ENCODE measurements at places on chromosomes 4 and X.
A peak's percentile ranks its signal among the peaks of the same experiment; 100 is the strongest.

- peak; percentile 95 for DNase-seq
Measured at GRCh38 chr4:127632420-127633403, at the start of gene INTU. Gene INTU, plus strand, starts transcription at chr4:127632957. Its CDS starts 78 bp downstream, at chr4:127633035.

DNA sequence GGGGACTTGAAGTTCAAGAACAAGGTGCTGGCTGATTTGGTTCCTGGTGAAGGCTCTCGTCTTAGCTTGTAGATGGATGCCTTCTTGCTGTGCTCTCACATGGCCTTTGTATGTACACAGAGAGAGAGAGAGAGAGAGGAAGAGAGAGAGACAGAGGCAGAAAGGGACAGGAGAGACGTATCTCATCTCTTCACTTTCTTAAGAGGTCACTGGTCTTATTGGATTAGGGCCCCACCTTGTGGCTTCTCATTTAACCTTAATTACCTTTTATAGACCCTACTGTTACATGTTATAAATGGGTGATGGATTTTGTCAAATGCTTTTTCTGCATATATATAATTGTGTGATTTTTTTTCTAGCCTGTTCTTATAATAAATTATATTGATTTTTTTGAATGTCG is 1444.2 kb downstream of the ADGRL3 start:
- no peak for DNase-seq

- DNase-seq: no peak
Measured at GRCh38 chrX:71579136-71579989, 1.1 kb downstream of the GCNA start.

DNA sequence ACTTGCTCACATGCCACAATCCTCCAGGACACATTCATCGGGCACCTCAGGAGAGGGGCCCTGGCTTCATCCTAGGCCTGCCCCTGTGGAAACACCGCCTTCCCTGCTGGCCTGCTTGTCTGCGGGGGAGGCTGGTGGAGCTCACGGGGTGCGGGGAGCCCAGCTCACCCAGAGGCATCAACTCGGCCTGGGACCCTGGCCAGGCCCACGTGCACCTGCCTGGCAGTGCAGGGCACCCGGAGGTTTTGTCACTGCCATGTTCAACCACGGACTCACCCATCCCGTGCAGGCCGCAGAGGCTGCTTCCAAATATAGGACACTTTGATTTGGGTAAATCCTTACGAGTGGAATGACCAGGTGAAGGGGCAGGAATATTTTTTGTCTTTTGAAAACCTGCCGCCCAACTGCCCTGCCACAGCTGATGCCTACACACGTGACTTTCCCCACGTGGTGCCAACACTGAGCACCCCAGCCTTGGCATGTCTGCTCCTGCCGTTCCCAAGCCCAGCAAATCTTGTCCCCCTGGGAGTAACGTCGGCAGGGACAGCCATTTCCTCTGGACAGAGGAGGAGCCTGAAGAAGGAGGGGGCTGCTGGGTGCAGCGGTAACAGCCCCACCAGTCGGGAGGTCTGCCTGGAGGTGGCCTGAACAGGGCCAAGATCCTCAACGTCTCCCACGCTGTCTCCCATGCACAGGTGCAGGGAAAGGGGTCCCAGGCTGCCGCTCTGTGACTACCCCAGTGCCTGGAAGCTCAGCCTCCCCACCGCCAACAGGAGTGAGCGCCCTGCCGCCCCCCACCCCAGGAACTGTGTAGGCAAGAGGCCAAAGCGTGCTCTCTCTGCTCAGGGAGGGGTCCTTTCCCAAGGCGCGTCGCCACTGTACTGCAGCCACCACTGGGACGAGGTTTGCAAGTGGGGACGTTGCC is 8.5 kb downstream of the MXD4 start:
- DNase-seq: no peak

DNA sequence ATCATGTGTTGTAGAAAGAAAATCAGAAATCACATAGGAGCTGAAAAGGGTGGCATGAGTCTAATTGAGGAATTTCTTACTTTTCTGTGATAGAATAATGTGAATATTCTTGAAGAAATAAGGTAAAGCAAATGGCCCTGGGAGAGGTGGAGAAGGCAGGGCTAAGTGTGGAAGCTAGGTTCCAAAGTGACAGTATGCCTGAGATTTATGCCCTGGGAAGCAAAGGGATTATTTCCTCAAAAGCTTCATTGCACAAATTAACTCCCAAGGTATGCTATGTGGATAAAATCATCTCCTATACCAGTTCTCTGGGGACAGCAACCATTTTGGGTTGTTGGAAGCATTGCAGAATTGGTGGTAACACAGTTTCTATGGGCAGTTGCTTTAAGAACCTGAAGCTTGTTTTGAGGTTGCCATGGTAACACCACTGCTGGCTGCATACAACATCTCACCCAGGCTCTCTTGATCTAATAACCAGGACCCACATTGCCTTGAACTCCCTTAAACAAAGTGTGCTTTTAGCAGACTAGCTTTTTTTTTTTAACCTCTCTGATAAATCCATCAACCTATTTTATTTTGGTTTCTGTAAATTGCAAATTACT is 21.0 kb downstream of the MAOA start:
- no peak for DNase-seq

DNA sequence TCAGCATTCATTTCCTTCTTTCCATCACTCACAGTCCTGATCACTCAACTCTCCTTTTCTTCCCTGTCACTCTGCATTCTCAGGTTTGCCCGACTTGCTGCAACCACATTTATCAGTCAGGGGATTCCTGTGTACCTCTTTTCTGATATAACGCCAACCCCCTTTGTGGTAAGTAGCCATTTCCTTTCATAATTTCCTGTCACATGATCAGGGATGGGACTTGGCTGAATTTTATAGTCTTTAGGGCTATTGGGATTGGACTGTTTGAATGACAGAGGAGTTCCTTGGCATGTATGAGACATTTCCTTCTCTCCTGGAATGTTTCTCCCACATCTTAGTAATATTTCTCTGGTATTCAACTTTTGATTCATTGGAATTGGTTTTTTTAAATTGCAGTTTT is 11.0 kb downstream of the PGM2 start:
- DNase-seq: no peak

GRCh38 chr4:73396993-73397972 is 6.8 kb upstream of the ALB start:
- no peak for DNase-seq

- peak; percentile 7 for DNase-seq
Measured at GRCh38 chr4:60344908-60345307, 855.2 kb upstream of the ADGRL3 start.

- no peak for DNase-seq
Measured at GRCh38 chr4:42906891-42907759, 14.6 kb downstream of the GRXCR1 start.

DNA sequence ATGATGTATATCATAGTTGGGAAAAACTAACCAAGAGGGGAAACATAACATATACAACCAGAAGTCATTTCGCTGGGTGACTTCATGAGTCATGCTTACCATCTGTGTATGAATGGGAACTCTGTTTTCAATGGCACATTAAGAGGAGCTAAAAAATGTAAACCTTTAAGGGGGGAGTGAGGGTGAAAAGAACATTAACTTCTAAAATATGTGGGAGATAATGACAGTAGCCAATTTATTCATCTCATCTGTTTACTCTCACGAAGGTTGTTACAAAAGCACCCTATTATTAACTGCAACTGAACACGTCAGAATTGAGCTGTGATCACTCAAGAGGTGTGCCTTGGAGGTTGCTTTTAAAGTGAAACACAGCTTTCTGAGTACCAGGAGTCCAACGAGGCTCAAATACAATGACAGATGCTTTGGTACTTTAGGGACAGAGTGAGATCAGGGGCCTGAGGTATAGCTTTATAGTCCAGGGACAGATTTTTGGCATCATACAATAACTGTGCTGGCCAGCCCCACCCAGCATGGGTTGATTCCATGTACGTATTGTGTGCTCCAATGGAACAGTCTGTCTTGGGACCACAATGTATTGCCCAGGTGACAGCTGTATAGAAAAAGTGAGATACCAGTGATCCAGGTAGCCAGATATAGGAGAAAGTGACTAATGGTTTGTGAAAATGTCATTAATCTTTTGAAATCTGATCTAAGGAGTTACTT is 107.3 kb downstream of the AMMECR1 start:
- DNase-seq: no peak

DNA sequence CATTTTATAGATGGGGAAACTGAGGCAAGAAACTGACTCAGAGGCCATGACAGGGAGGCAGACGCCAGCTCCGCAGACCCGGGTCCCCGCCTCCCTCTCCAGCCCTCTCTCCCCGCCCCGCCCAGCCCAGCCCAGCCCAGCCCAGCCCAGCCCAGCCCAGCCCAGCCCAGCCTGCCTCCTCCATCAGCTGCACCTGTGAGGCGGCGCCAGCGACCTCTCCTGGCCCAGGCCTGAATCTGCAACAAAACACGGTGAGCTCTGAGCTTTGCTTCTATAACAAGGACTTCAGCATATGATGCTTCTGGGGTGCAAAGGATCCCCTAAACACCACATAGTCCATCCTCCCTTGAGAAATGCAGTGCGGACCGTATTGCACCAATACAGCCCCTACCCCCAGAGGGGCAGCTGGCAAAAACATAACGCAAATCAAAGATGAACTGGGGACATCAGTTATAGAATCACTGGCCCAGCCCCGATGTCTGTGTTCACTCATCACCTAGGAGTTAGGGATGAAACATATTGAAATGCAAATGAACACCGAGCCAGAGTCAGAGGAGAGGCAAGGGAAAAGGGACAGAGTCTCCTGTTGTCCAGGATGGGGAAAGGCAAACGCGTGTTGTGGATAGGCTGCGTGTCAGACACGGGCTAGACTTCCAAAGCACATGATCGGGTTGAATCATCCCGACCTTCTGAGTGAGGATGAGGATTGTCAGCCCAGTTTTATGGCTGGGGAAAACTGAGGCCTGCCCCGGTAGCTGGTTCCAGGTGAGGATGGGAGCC is 216.1 kb upstream of the PSAPL1 start:
- peak; percentile 25 for DNase-seq

- no peak for DNase-seq
Measured at GRCh38 chr4:4872314-4872903, 12.9 kb downstream of the MSX1 start.

GRCh38 chrX:10233696-10234095 is 76.9 kb downstream of the CLCN4 start:
- DNase-seq: no peak

DNA sequence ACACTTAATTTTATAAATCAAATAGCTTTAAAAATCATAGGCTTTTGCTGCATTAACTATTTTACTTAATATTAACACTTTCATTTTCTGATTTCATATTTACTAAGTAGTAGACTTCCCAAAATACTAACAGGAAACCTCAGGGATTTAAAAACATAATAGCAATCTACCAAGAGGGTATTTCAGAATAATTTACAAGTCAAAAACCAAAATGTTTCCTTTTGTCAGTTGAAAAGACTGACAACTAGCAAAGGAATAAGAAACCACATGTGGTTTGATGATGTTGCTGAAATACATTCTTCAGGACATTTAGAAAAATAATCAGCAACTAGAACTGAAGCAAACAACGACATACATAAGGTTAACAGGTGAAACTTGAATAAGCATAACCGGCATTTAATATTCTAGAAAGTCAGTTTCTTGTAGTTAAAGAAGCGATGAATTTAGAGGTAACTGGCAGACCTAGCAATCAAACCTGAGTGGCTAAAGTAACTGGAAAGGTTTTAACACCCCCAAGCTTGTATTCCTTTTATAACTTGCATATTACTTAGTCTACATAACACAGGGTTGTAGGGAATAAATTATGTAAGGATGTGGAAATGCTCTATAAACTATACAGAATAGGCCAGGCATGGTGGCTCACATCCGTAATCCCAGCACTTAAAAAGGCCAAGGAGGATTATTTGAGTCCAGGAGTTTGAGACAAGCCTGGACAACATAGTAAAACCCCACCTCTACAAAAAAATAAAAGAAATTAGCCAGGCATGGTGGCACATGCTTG is 40.0 kb downstream of the DHX15 start:
- no peak for DNase-seq

DNA sequence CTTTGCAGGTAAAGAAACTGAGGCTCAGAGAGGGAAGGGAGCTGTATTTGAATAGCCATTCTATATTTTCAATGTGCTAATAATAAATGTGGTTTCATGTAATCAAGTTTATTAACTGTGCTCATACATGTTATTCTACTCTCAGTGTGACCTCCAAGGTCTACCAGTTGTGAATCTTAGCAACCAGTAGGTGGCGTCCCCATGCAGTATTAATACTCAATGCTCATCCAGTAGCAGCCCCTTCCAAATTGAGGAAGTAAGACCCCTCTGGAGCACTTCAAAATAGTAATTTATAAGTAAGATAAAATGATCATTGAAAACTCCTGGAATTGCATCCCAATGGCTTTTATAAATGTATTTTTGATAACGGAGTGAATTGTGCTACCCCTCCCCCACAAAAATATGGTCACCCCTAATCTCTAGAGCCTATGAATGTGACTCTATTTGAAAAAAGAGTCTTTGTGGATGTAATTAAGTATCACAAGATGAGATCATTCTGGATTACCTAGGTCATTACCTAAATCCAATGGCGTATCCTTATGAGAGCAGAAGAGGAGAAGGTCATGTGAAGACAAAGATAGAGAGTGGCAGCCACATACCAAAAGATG is 20.4 kb upstream of the SEPSECS start:
- no peak for DNase-seq

DNA sequence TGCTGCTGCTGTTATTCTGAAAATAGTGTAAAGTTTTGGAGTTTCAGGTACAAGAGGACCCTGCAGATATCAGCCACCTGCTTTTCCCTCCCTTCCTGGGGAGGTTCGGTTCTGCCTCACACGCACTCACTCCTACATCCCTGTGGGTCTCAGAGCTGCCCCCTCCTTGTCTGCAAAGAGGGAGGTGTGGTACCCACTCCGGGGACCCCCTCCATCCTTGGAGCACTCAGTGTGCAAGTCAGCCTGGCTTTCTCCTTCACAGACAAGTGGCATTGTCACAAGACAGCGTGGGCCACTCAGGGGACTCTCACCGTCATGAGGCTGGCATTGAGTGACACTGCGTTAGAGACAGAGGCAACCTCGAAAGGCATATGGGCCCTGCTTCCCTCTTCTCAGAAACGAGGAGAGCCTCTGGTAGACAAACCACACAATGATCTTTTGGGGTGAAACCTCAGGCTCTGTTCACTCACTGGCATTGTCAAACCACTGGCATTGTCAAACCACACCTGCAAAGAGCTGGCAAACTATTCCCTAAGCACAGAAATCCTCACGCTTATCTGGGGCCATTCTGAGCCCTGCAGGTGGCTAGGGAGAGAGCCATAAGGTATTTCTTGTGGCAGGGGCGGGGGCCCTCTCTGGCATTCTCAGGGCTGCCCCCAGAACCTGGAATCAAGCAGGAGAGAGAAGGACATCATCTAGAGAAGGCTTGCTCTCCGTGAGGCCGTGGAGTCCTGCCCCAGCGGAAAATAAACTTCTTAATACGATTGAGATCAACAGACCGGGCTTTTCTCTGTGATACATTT is 285.0 kb downstream of the SHOX start:
- DNase-seq: no peak

GRCh38 chr4:84379917-84380641 is 119.0 kb downstream of the NKX6-1 start:
- no peak for DNase-seq

GRCh38 chr4:121041307-121042090 is 30.8 kb downstream of the NDNF start:
- no peak for DNase-seq

GRCh38 chrX:20265726-20266681 is 705 bp downstream of the RPS6KA3 start:
- peak; percentile 48 for DNase-seq

- no peak for DNase-seq
Measured at GRCh38 chr4:117154251-117154650, 68.9 kb upstream of the TRAM1L1 start.
